ENCODE measurements at places on chromosomes 6 and 20.

GRCh38 chr20:16229813-16230212 lies 343.4 kb downstream of the KIF16B start:
- no peak for DNase-seq

DNA sequence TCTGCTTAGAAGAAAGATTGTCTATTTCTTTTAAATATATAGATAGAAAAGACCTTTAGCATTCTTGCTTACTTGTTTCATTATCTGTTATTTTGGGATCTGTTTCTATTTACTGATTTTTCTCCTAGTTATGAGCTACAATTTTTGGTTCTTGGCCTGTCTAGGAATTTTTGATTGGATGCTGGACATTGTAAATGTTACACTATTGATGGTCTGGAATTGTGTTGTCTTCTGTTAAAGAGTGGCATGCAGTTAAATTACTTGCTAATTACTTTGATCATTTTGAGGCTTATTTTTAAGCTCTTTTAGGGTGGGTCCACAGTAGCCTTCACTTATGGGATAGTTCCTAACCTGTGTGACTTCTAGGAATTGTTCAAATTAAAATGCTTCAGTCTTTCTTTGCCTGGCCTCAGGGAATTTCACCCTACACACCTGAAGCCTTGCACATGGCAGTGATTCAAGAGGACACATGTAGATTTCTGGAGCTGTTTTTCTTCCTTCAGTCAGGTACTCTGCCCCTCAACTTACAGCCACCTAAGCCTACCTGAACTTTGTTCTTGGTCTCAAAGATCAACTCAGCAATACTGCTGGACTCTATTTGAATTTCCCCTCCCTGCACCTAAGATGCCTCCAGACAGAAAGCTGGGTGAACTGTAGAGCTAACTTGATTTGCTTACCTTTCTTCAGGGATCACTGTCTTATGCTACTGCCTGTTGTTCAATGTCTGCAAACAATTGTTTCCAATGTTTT lies 66.2 kb upstream of the NNAT start:
- no peak for DNase-seq

DNA sequence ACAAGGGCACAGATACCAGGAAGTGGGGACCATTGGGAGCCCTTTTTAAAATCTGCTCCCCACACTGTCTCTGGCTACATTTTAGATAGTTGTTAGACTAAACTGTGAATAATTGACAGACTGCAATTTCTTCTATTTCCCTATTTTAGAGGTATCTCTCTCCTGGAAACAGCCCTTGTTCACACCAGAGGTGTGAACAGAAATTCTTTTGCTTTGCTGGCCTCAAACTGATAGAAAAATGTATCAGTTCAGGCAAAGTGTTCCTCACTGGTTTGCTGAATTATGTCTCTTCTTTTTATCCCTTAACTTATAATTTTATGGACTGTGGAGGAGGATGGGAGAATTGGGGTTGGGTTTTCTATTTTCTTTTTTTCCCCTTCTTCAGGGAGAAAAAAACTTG lies 513.2 kb upstream of the SULF2 start:
- DNase-seq: no peak

DNA sequence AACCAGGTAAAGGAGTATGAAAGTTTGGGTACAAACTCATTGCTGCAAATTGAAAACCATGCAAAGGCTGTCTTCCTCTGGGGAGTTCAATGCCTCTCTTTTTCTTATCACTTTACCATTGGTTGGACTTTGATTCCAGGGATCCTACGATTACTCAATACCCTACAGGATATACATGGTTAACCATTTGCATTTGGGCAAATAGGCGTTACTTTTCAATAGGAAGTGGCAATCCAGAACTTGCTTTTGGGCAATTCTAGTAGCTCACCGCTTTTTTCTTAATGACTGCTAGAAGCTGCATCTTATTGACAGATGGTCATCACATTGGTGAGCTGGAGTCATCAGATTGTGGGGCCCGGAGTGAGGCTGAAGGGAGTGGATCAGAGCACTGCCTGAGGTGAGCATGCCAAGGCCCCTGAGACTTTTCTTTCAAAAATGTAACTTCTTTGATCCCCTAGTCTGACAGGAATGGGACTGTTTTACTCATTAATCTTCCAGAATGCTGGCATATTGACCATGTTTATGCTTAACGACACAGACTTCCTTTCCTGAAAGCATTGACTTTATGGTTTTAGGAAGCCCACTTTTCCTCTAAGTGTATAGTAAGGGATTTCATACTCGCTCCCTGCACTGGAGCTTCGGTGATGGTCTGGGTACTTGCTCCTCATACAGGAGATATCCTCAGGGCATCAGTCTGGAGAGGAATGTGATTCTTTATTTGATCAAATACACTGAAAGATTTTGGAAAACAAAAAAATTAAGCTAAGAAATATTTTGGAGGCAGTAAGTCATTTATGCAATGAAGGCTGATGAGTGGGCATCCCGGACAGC lies at the start of gene CCR6:
Gene CCR6, plus strand, starts transcription at position 270 of the 831 bp plus-strand sequence. CDS start 13,039 bp downstream, outside the sequence.
- DNase-seq: no peak

DNA sequence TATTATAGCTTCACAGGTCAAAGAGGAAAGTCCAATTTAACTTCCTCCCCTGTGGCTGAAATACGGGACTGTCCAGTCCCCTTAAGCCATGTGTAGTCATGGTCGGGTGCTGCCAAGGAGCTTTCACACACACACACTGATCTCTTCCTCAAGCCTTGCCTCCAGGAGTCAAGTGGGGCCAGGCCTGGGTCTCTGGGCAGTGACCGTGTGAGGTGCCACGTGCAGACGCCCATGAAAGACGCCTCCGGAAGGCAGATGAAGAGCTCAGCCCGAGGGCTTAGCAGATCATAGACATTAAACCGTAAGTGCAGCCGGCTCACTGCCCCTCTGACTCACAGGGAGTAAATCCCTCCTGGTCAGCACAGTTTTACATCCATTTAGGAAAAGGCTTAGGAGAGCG lies 4.2 kb downstream of the GABRR2 start:
- peak; percentile 49 for DNase-seq

GRCh38 chr6:122788663-122789181 lies 336 bp upstream of the SMPDL3A start:
- DNase-seq: no peak

DNA sequence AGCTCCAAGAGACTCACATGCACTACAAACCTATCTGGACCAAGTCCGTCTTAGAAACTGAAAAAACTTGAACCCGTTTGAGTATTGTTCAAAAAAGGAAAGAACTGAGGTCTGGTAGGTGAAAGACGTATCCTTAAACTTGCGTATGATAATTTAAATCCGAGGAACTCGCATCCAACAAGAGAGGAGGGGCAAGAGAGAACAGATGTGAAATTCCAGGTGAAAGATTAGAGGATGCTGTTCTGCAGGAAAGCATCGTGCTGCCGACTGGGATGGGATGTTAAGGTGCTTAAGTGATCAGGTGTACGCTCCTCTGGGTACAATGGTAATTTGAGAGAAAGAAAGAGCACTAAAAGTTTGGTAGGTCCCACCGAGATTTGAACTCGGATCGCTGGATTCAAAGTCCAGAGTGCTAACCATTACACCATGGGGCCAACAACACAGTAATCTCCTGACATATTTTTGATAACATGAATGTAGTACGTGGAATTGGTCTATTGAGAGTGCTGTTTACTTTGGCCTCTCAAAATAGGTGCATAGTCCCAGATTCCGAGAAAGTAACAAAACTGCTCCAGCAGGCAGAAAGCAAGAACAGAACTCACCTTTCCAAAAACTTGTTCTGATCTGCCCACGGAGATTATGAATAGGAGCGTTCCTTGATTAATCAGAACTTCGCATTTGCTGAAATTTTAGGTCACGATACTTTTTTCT lies 53.5 kb upstream of the BTN3A2 start:
- no peak for DNase-seq

- DNase-seq: no peak
Observed at GRCh38 chr6:127880429-127880828, 20.4 kb downstream of the THEMIS start.

DNA sequence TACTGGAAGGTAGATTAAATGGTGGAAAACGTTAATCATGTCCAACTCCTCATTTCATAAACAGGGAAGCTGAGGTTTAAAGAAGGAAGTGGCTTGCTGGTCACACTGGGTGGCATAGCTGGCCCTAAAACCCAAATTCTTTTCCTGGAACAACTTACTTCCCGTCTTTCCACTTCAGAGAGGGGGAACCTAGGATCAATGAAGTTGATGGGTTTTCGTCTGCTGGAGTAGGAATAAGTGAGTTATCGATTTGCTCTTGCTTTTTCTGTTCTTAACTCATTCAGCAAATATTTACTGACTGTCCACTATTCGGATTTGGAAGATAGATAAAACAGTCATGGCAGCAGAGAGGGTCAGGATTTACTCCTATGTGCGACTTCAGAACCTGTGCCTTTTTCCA lies 1.2 kb upstream of the SYS1 start:
- DNase-seq: no peak

DNA sequence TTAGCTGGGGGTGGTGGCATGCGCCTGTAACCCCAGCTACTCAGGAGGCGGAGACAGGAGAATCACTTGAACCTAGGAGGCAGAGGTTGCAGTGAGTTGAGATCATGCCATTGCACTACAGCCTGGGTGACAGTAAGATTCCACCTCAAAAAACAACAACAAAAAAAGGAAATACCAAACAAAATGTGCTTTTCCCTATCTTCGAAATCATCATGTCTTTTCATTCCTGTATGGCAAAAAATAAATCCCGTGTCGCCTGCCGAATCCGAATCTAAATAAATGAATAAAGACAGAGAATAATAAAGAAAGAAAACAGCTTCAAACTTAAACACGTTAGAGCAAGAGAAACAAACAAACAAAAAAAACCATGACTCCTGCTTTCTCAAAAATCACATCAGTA lies 11.8 kb downstream of the B4GALT5 start:
- no peak for DNase-seq

DNA sequence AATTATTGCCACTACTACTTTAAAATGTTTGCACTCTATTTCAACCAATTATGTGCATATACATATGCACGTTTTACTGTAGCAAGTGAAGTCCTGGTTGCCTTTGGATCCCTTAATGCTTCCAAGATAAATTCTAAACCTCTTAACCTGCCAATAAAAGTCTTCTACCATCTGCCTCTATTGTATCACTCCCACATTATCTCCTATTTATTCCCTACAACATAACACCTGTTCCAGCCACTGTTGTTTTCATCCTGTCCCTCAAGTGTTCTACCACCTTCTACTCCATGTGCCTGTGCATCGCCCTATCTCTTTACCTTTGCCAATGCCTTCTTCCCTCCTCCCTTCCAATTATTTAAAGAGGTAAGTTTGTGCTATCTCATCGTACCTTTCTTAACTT lies 499.0 kb upstream of the RNF217 start:
- DNase-seq: no peak

- DNase-seq: no peak
Observed at GRCh38 chr20:709423-709822, 33.8 kb upstream of the SCRT2 start.

DNA sequence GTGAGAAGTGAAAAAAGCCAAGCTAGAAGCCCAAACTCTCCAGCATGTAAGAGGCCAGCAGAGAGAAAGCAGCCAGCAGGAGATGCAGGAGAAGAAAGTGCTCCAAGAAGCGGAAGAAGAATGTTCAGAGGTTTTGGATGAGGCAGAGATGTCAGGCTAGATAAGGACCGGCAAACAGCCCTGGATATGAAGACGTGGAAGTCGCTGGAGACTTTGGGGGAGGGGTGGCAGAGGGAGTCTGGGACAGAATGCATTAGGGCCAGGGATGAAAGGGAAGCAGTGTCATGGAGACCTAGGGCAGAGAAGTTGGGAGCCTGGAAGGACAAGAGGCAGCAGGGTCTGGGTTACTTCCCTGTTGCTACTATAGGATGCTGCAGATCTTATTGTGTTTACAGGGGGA lies 5.3 kb upstream of the SCUBE3 start:
- DNase-seq: no peak

- DNase-seq: no peak
Observed at GRCh38 chr6:24099181-24099580, 26.8 kb upstream of the NRSN1 start.

DNA sequence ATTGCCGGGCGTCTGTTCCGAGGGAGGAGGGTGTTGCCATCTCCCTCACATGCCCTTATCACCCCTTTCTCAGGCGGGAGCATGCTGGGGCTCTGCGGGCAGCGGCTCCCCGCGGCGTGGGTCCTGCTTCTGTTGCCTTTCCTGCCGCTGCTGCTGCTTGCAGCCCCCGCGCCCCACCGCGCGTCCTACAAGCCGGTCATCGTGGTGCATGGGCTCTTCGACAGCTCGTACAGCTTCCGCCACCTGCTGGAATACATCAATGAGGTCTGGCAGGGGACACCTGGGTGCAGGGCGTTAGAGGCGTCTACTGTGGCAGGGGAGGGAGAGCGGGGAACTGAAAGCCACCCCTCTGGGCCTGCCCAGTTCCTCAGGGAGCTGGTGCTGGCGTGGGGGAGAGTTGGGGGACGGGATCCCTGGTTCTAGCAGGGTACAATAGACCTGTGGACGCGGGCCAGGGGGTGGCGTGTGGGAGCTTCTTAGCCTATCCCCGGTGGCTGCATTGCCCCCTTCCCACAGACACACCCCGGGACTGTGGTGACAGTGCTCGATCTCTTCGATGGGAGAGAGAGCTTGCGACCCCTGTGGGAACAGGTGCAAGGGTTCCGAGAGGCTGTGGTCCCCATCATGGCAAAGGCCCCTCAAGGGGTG lies 697 bp downstream of the PPT2 start:
- DNase-seq: peak; percentile 57

DNA sequence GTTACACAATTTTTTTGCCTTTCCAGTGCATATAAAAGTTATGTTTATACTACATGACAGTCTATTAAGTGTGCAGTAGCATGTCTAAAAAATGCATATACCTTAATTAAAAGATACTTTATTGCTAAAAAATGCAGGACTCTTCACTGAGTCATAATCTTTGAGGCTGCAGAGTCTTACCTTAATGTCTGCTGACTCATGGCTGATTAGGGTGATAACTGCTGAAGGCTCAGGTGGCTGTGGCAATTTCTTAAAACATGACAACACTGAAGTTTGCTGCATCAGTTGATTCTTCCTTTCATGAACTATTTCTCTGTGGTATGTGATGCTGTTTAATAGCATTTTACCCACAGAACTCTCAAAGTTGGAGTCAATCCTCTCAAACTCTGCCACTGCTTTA lies 19.1 kb downstream of the ZSCAN23 start:
- DNase-seq: no peak

DNA sequence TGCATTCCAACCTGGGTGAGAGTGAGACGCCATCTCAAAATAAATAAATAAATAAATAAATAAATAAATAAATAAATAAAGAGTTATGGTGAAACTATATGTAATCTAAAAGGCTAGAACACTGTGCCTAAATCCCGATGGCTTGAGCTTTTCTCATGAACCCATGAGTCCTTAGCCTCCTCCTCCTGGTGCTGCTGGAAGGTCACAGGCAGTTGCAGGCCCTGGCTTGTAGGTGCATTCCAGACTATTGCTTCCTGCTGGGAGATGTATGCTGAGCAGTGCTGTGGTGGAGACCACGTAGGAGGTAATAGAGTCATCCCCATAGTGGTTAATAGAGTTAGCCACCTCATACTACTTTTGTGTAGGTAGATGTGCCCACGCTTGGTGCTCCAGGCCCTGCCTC lies 12.5 kb downstream of the PTK7 start:
- DNase-seq: no peak

- no peak for DNase-seq
Observed at GRCh38 chr6:14575961-14576360, 458.4 kb downstream of the CD83 start.

All from D721Med (cell line).